ENCODE measurements at places on chromosomes 4 and X. TPM values are rescaled to one million over a fixed set of nuclear protein-coding genes. Genes with fewer than 3 reads are reported as not detected.

- peaks cover 44% of the 10 kb centered on the region for H3K4me1 ChIP-seq
- no peaks in the 10 kb centered on the region for H3K27me3 ChIP-seq
- H3K36me3 ChIP-seq, result no peaks in the 10 kb centered on the region
- no peak for DNase-seq
Measured at GRCh38 chr4:158777423-158778155, 8.8 kb downstream of the FNIP2 start.

- H3K27ac ChIP-seq, result no peak overlapping the region
- no peaks in the 10 kb centered on the region for H3K36me3 ChIP-seq
- DNase-seq, result no peak
- peaks cover 7% of the 10 kb centered on the region for H3K27me3 ChIP-seq
- H3K4me3 ChIP-seq, result no peak overlapping the region
Measured at GRCh38 chr4:41822325-41822724, 73.8 kb upstream of the PHOX2B start.

DNA sequence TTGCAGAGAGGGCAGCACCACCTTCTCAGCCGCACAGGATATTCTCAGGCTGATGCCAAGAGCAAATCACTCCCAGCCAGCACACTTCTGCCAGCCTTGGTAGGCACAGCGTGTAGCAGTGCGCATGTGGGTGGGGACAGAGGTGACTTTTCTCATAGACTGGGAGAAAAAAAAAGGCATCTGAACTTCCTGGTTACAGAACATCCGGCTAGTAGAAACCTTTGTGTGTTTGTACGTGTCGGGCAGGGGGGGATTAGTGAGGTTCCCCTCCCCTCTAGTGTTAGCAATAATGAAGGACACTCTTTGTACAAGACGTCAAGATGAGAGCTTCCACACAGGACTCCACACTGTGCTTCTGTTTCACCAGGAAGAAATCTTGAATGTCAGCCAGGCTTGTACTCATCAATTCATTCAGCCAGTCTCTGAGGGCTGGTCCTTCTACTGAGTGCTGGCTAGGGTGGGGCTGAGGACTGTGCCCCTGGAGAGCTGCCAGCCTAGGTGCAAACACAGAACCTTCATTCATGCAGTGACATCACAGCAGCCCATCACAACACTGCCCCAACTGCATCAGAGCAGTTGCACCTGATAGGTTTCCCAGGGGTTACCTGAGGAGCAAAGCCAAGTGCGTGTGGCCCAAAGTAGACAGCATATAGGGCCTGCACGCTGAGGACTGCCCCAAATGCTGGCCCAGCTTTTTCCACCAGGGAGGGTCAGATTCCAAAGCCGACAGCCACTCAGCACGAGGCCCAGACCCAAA lies 34.7 kb downstream of the SLC25A5 start:
- H3K36me3 ChIP-seq, result no peaks in the 10 kb centered on the region
- H3K4me3 ChIP-seq, result no peak overlapping the region
- H3K27ac ChIP-seq, result peak overlapping the region; percentile 51
- no peaks in the 10 kb centered on the region for H3K4me1 ChIP-seq
- no peaks in the 10 kb centered on the region for H3K27me3 ChIP-seq

DNA sequence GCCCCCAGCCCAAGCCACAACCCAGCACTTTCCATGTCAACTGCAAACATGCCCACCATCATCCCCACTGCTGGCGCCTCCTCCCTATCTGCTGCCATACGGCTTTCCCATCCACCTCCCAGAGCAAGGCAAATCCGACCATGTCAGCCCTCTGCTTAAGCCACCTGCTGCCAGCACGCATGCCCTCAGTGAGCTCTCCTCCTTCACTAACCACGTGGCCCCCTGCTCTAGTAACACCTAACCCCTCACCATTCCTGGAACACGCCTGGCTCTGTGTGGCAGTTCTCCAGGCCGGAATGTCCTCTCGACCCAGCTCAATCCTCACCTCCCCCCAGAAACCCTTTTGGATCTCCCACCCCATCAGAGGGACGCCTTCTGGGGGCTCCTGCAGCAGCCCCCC lies 17.4 kb downstream of the BCAP31 start:
- no peaks in the 10 kb centered on the region for H3K4me1 ChIP-seq
- DNase-seq, result no peak
- H3K36me3 ChIP-seq, result peaks cover 8% of the 10 kb centered on the region
- no peak overlapping the region for H3K27ac ChIP-seq
- H3K27me3 ChIP-seq, result no peaks in the 10 kb centered on the region

- no peaks in the 10 kb centered on the region for H3K36me3 ChIP-seq
- no peaks in the 10 kb centered on the region for H3K27me3 ChIP-seq
- no peak overlapping the region for H3K4me3 ChIP-seq
- no peak overlapping the region for H3K27ac ChIP-seq
- DNase-seq, result no peak
Measured at GRCh38 chrX:26999634-27000033, 463.5 kb downstream of the PPP4R3C start.

DNA sequence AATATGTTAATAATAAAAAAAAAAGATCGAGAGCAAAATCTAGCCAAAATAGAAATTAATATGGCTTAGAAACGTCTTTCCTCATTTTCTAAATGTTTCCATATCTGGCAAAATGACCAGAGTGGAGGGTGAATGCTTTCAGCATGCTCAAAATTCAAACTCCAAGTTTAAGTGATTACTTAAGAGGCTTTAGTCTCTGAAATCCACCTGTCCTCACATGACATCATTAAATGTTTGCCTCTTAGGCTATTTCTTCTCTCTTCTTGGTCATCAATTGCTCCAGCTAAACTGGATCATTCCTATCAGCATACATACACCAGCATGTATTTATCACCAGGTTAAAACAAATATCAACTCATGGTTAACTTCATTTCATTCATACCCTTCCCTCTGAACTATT lies 54.5 kb upstream of the ATXN3L start:
- H3K27ac ChIP-seq, result peak overlapping the region; percentile 24
- no peaks in the 10 kb centered on the region for H3K36me3 ChIP-seq
- H3K4me1 ChIP-seq, result no peaks in the 10 kb centered on the region
- H3K27me3 ChIP-seq, result no peaks in the 10 kb centered on the region
- DNase-seq, result no peak
- no peak overlapping the region for H3K4me3 ChIP-seq

DNA sequence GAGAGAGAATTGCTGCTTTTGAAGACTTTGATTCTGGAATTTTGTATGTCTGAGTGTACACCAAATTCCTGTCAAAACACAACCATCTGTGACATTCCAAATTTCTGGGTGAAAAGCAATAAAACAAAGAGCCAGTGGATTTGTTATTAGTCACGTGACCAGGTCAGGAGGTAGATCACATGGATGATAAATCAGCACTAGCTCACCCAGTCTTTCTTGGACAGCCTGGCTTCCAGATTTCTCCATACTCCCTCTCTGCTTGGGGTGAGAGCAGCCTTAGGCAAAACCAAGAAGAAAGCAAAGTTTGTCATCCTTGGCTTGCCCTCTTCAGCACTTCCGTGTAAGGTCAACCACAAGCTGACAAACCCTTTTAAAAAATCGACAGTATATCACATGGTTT lies 194.2 kb downstream of the CLCN4 start:
- H3K36me3 ChIP-seq, result no peaks in the 10 kb centered on the region
- H3K4me1 ChIP-seq, result no peaks in the 10 kb centered on the region
- no peak for DNase-seq
- H3K27ac ChIP-seq, result no peak overlapping the region
- no peak overlapping the region for H3K4me3 ChIP-seq

DNA sequence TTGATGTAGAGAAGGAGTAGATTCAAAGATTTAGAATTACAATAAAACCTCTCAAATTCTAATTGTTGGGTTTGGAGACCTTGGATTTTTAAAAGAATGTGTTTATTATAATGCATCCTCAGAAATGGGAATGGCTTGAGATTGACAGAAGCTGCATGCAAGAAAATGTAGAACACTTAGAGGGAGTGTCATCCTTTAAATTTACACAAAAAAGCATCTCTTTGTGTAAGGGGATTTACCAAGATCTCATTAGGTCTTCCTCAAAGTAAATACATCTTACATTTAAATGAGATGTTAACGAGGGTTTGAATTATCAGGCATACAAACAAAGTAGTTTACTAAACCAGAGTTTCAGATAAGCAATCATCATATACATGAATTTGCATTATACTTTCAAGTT lies 615.0 kb downstream of the FAM133A start:
- H3K4me1 ChIP-seq, result no peaks in the 10 kb centered on the region
- H3K27me3 ChIP-seq, result no peaks in the 10 kb centered on the region
- no peak overlapping the region for H3K4me3 ChIP-seq
- H3K36me3 ChIP-seq, result no peaks in the 10 kb centered on the region
- DNase-seq, result no peak
- H3K27ac ChIP-seq, result no peak overlapping the region

- no peak overlapping the region for H3K27ac ChIP-seq
- H3K36me3 ChIP-seq, result no peaks in the 10 kb centered on the region
- H3K4me3 ChIP-seq, result no peak overlapping the region
- DNase-seq, result no peak
Measured at GRCh38 chrX:10756441-10756840, 136.1 kb upstream of the MID1 start.

- H3K36me3 ChIP-seq, result no peaks in the 10 kb centered on the region
- no peak overlapping the region for H3K4me3 ChIP-seq
- no peak for DNase-seq
- no peaks in the 10 kb centered on the region for H3K27me3 ChIP-seq
- no peak overlapping the region for H3K27ac ChIP-seq
Measured at GRCh38 chr4:140249351-140249750, 95.4 kb upstream of the MAML3 start.

- peak; percentile 71 for DNase-seq
- no peaks in the 10 kb centered on the region for H3K27me3 ChIP-seq
- no peak overlapping the region for H3K27ac ChIP-seq
- no peaks in the 10 kb centered on the region for H3K4me1 ChIP-seq
Measured at GRCh38 chrX:49840679-49841078, 11.6 kb downstream of the PAGE4 start.

- peak overlapping the region; percentile 6 for H3K4me3 ChIP-seq
- no peak for DNase-seq
- peaks cover 26% of the 10 kb centered on the region for H3K4me1 ChIP-seq
- H3K27ac ChIP-seq, result no peak overlapping the region
Measured at GRCh38 chr4:3037957-3038461, 36.3 kb downstream of the HTT-AS start.

DNA sequence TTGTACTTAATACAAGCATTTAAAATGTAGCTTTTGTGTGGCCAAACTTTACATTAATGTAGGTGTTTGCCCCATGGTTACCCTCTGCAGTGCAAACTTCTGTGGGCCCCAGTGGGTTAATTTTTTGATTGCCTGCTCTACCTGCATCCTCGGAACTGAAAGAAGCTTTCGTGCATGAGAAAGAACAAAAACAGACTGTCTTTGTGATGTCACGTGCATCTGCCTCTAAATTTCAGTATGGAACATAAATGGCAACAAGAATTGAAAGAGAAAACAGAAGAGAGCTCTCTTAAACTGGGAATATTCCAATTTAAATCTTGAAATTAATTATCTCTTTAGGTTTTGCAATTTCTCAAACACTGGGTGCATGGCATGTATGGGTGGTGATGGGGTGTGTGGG lies 182.4 kb upstream of the LCORL start:
- H3K27ac ChIP-seq, result no peak overlapping the region
- H3K4me3 ChIP-seq, result no peak overlapping the region
- H3K27me3 ChIP-seq, result no peaks in the 10 kb centered on the region
- no peak for DNase-seq
- H3K36me3 ChIP-seq, result no peaks in the 10 kb centered on the region
- H3K4me1 ChIP-seq, result no peaks in the 10 kb centered on the region

DNA sequence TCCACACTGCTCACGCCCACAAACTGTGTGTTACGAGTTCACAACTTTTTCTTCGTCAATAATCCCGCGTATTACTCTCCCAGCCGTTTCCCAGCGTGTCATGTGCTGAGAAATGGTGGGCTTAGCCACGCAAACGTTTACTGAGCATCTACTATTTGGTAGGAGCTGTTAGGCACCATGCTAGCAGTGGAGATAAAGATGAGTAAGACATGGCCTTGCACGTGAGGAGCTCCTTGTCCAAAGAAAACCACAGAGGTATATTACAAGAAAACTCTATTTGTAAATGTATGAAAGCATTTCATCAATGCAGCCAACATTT lies 821 bp upstream of the TMEM128 start:
- H3K27ac ChIP-seq, result peak overlapping the region; percentile 96
- peaks cover 23% of the 10 kb centered on the region for H3K36me3 ChIP-seq
- peaks cover 18% of the 10 kb centered on the region for H3K4me1 ChIP-seq
- H3K4me3 ChIP-seq, result peak overlapping the region; percentile 83

GRCh38 chr4:145828802-145829485 lies 109.7 kb downstream of the ZNF827 start:
- no peak for DNase-seq
- no peak overlapping the region for H3K27ac ChIP-seq
- no peak overlapping the region for H3K4me3 ChIP-seq
- H3K36me3 ChIP-seq, result no peaks in the 10 kb centered on the region
- no peaks in the 10 kb centered on the region for H3K4me1 ChIP-seq
- H3K27me3 ChIP-seq, result no peaks in the 10 kb centered on the region

DNA sequence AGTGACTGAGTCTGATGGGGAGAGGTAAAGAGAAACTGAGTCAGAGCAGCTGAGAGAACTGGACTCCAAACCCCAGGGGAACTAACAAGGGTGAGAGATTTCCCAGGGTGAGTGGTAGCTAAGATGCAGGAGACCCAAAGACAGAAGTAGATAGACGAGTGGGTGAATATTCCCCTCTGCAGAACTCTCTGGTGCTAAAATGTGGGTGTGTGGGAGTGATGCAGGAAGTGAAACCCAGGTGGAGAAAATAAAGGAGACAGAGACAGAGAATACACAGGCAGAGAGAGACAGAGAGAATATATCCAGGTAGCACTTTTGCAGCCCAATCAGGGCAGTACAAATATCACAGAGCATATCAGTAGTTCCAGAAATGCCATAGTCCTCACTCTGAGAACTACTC lies 212.5 kb upstream of the ZIC3 start:
- no peaks in the 10 kb centered on the region for H3K4me1 ChIP-seq
- no peak for DNase-seq
- H3K4me3 ChIP-seq, result no peak overlapping the region

DNA sequence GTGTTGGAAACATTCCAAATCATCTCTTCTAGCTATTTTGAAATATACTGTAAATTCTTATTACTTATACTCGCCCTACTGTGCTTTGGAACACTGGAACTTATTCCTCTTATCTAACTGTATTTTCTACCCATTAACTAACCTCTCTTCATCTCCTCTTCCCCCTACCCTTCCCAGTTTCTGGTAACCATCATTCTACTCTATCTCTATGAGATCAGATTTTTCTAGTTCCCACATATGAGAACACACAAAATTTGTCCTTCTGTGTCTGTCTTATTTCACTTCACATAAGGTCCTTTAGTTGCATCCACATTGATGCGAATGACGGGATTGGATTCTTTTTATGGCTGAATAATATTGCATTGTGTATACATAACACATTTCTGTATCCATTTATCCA lies 1003.8 kb upstream of the INTU start:
- no peak for DNase-seq
- H3K4me1 ChIP-seq, result no peaks in the 10 kb centered on the region
- no peak overlapping the region for H3K27ac ChIP-seq
- no peaks in the 10 kb centered on the region for H3K27me3 ChIP-seq
- H3K4me3 ChIP-seq, result no peak overlapping the region

Gene ARHGAP24
- total RNA-seq, result 29.8 TPM

Gene CCKAR
- total RNA-seq, result not detected

Gene F9
- not detected for total RNA-seq

Gene GPC3
- 67.7 TPM for total RNA-seq

Gene UGT2B10
- not detected for total RNA-seq

Gene NPNT
- 263 TPM for total RNA-seq

Gene RNF175
- total RNA-seq, result not detected

Gene CABS1
- total RNA-seq, result not detected

Gene UGT2A1
- total RNA-seq, result not detected

Gene SNX12
- total RNA-seq, result 53.6 TPM

Gene SLC7A11
- total RNA-seq, result 3.8 TPM

Gene PTTG2
- 0.84 TPM for total RNA-seq

Gene CCDC149
- 28.7 TPM for total RNA-seq

Gene GAB1
- total RNA-seq, result 64.8 TPM
